ENCODE measurements at places on chromosomes 4 and X.
A peak's percentile ranks its signal among the peaks of the same experiment; 100 is the strongest.

DNA sequence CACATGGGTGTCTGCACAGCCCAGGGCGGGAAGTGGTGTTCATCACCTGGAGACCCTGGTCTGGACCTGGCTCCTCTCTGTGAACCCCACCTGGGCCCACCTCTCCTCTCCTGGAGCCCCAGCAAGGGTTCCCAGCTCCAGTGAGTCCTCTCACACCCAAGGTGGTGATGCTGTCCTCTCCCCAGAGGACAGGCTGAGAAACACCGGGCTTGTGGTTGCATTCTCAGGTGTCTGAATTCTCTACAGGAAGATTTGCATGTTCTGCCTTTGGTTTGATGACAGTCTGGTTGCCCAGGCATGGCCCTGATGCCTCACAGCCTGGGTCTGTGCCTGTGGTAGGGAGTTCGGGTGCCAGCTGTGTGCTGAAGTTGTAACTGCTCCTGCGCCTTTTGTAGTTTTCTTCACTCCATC lies 3.8 kb downstream of the MAEA start:
- DNase-seq = no peak

- no peak for DNase-seq
Measured at GRCh38 chr4:89303177-89303576, 4.4 kb downstream of the GPRIN3 start.

- DNase-seq = no peak
Measured at GRCh38 chrX:87813566-87813965, 296.0 kb downstream of the KLHL4 start.

- DNase-seq = no peak
Measured at GRCh38 chr4:76420762-76421581, at the start of gene CCDC158. TSS of gene CCDC158 (minus strand) at chr4:76421141. CDS start at chr4:76403207, 17,934 bp downstream.

DNA sequence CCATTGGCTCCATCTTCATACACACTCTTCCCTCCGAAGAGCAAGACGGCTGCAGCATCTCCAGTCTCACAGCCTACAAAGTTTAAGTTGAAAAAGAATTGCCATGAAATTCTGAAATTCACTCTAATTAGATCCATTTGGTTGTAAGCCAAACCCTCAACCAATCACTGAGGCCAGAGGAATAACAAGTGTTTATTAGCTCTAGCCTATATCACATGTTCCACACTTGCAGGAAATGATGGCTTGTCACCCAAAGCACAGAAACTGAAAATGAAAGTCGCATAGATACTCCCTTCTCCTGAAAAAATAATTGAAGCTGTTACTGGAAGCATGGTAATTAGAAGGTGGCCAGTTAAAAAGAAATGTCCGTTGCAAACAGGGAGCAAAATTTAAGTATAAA lies 1071.8 kb downstream of the CCSER1 start:
- DNase-seq = no peak

DNA sequence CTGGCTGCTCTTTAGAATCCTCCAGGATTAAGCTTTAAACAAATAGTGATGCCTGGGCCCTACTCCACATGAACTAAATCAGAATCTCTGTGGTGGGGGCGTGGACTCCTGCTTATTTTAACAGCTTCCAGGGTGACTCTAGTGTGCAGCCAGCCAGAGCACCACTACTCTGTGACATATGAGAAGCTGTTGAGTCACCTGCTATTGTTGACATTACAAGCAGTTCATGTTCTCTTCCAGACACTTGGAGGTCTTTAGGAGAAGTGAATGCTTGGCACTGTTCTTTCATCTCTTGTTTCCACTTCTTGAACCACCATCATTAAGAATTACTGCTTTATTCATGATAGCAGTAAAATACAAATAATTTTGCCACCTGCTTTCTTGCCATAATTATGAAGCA lies 426 bp upstream of the C4orf51 start:
- DNase-seq = peak; percentile 96

DNA sequence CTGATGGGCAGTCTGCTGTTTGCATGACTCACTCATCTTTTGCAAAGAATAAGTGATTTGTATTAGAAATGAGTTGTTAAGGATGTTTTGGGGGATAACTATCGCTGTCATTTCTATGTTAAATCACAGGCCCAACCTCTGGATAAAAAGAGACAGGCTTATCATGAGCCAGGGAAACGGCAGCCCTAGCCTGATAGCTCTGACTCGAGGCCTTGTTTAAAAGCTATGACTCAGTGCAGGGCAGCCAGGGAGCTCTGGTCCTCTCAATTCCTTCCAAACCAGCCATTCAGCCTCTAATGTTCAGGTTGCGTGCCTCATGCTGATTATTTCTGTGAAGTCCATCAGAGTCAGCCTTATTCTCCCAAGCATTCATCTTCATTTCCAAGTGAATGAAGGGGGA lies 305.9 kb upstream of the HAND2 start:
- DNase-seq = no peak

DNA sequence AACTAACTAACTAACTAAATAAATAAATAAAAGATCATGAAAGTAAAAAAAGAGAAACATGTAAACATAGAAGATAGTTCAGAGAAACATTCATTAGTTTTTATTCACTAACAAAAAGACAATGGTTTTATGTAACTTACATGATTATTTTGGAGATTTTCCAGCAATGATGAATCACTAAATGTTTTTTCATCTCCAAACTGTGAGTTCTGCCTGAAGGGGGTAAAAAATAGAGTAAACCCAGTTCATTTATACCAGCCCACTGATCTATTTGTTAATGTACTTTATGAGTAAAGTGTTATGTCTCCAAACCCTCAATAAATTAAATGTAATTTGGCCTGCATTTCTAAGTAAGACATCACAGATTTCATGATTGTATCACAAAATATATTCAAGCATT lies 101.1 kb downstream of the ATP8A1 start:
- DNase-seq = no peak

DNA sequence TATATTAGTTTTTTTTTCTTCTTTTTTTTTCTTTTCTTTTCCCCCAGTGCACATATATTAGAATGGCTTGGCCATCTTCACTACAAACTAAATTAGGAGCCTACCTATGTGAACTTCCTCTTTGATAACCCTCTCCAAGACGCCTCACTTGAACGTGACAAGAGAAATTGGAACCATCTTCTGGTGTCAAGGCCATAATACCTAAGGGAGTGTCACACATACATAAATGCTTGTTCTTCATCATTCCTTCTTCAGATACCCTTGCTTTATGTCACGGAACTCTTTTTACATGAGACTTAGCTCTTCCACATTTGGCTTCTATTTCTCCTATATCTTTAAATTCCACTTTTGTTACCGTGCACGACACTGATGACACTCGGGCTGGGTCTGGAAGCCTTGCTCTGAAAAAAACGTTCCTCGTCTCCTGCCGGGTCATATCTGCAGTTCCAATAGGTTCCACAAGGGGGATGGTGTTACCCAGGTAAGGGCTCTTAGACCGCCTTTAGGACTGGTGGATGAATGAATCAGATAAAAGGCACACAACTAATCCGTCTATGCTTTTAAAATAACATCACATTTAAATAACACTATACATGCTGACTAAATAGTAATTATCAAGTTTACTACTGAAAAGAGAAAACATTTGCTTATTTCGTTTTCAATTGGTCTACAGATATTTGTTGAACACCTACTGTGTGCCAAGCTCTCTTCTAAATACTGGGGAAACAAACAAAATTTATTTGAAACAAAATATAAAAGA lies 19.9 kb downstream of the DGAT2L6 start:
- no peak for DNase-seq

GRCh38 chr4:117383468-117383867 lies 298.1 kb upstream of the TRAM1L1 start:
- DNase-seq = no peak

- DNase-seq = peak; percentile 5
Measured at GRCh38 chrX:40468033-40468846, 112.5 kb upstream of the ATP6AP2 start.

DNA sequence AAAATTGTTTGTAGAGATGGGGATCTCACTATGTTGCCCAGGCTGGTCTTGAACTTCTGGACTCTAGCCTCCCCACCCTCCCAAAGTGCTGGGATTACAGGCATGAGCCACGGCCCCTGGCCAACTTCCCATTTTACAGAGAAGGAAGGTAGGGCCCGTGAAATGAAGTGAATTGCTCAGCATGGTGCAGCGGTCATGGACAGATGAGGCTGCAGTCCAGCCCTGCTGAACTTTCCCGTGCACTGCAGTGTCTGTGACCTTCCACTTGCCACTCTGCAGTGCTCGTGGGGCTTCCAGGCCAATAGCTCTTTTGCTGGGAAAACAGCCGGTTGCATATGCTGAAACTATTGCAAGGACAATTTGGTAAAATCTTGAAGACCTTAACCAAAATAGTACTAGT lies 454.4 kb upstream of the FAT1 start:
- DNase-seq = no peak

GRCh38 chr4:92382128-92382527 lies 78.4 kb downstream of the GRID2 start:
- no peak for DNase-seq

- DNase-seq = no peak
Measured at GRCh38 chrX:25158635-25159034, 142.9 kb upstream of the ARX start.

GRCh38 chr4:164304861-164305260 lies 449.1 kb upstream of the SMIM31 start:
- no peak for DNase-seq

DNA sequence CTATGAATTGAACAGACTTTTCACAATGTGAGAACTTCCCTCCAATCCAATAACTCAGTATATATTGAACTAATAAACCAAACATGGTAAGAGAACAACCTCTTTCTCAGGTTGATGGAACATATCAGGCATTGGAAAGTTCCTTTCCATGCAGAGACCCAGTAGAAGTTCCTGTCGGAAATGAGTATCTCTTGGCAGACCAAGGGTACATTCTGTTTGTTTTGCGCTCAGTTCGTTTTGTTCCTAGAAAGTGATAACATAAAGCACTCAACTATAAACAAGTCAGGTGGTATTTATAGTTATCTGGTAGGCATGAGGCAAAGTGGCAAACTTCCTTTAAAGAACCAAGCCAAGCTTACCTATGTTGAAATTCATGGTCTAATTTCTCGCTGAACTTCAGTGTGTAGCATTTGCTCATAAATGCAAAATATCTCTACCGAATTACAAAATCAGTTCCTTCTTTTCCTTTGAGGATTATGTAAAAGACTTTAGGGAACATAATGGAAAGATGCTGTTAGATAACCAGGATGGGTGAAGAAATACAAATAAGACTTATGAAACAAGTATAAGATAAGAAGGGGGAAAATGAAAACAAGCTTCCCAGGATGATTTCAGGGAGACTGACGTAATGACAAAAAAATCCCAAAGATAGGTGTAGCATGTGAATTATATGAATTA lies 120.3 kb downstream of the ARHGAP24 start:
- no peak for DNase-seq

- DNase-seq = peak; percentile 84
Measured at GRCh38 chr4:158996669-158997074, 106.2 kb upstream of the RAPGEF2 start.

DNA sequence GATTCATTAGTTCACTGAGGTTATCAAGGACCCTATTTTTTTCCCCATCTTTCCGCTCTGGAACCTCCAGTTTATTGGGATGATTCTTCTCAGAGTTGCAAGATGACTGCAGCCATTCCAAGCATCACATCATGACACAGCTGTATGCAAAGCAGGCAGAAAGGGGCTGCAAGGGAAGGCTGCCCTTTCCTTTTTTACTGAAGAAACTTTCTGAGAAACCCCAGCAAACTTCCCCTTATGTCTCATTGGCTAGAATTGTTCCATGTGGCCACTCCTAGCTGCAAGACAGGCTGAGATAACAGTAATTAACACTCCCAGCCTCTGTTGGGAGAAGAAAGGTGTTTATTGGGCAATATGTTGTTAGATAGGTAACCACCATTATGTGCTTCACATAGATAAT lies 102.6 kb downstream of the SATL1 start:
- DNase-seq = no peak

GRCh38 chrX:15319075-15319474 lies 3.6 kb upstream of the ASB11 start:
- no peak for DNase-seq

DNA sequence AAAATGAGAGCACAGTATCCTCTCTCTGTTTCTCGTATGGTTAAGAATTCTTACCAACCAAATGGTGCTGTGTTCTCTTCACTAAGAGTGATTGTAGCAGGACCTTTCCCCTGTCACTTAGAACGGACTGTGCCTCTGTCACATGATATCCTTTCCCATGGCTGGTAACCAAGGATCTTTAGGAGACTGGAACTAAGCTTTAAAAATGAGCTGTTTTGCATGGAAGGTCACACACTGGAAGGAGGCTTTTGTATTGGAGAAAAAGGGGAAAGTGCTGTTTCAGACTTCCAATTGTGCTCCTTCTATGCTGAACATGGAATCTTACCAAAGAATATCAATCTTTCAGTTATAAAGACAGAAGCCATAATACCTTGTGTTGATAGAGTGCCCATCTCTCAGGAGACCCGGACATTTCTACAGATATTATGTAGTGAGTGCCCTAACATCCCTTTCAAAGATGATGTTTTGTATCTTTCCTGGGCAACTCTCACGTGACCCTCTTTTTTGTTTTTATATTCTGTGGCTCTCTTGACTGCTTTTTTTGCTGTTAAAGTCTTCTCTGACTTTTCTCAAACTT lies 148.6 kb downstream of the SLC4A4 start:
- DNase-seq = no peak

- no peak for DNase-seq
Measured at GRCh38 chr4:37542706-37543105, 143.5 kb downstream of the RELL1 start.

GRCh38 chr4:6119507-6120020 lies 80.8 kb downstream of the JAKMIP1 start:
- no peak for DNase-seq

- no peak for DNase-seq
Measured at GRCh38 chrX:97046867-97047266, 163.2 kb downstream of the RPA4 start.

DNA sequence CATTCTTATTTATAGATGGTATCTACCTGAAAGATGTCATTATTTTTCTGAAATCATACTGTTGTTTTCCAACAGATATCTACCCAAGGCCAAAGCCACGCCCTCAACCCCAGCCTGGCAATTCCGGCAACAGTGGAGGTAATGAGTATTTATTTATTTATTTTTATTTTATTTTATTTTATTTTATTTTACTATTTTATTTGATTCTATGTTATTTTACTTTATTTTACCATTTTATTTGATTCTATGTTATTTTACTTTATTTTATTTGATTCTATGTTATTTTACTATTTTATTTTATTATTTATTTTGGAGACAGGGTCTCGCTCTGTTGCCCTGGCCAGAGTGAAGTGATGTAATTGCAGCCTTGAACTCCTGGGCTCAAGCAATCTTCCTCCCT lies 37.7 kb downstream of the XG start:
- DNase-seq = no peak

GRCh38 chr4:4559596-4559995 lies 17.7 kb upstream of the STX18 start:
- no peak for DNase-seq

DNA sequence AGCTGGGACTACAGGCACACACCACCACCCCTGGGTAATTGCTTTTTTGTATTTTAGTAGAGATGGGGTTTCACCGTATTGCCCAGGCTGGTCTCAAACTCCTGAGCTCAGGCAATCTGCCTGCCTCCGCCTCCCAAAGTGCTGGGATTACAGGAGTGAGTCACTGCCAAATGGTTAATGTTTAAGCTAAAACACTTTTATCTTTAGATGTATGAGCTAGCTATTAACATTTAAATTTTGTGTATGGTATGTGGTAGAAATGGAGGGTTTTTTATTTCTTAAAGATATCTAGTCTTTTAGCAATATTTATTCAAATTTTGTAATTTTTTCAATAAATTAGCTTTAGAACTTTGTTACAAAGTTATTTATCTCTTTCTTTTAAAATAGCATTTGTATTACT lies 1659.8 kb upstream of the ADGRL3 start:
- no peak for DNase-seq

Data from kidney epithelial cell (primary cell).